Cortex of kidney (tissue), 1 donor: ENCODE measurements at places on chromosomes 16 and 17.

- DNase-seq, result no peak
These were observed 286.6 kb downstream of the SOX9 start for GRCh38 chr17:72407336-72407909.

DNA sequence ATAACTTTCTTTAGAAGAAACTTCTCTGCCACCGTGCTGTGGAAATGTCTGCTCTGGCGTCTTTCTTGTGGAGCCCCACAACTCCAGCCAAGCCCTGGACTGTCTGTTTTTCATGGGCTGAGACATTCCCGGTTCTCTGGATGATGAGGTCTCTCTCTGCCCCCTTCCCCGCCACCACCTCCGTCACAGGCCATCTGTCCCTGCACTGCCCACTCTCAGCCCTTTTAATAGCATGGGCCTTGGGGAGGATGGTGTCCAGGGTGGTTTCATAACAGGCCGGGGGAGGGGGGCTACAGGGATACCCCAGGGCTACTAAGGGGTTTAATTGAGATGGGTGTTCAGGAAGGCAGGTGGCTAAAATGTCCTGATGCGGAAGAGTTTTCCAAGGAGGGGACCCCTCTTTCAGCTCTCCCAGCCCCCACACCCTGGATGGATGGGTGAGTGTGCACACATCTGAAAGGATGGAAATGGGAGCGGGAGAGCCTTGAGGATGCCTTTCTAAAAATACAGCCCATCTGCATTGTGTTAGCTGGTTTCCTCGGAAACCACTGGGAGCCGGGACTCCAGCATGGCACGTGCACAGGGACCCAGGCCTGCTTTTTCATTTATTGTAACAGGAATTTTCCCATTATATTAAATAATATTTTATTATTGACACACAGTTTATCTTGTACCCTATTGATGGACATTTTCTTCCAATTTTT is 14.6 kb upstream of the NDRG4 start:
- DNase-seq, result no peak

DNA sequence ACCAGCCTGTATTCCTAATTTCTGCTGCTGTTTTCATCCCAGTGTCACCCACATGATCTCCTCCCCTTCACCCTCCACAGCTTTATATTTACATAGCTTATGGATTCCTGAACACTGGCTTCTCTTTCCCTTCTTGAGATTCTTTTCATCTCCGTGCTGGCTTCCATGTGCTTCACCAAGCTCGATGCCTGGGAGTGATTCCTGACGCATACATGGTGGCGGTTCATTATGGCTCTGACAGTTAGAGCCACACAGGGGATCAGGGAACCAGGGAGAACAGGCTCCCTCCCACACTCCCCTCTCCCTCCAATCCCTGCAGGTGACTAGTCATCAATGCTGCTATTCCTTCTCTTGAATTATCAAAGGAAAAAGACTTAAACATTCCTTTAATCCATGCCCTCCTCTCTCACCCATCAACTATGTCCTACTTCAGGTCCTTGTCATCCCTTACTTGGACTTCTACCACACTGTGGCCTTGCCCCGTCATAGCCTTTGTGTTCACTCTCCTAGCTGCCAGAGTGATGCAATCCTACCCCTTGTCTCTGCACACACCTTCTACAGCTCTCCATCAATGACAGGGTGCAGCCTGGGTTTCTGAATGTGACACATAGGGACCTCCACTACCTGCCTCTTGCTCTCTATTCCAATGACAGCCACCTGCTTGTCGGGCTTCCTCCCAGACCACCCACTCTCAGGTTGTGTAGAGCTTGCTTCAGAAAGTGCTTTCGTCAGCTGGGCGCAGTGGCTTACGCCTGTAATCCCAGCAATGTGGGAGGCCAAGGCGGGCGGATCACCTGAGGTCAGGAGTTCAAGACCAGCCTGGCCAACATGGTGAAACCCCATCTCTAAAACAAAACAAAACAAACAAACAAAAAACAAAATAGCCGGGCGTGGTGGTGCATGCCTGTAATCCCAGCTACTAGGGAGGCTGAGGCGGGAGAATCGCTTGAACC is 43.6 kb downstream of the MYH13 start:
- no peak for DNase-seq

GRCh38 chr17:73203788-73204479 is 11.1 kb downstream of the COG1 start:
- DNase-seq, result no peak

- no peak for DNase-seq
These were observed 96.3 kb upstream of the ZNF750 start for GRCh38 chr17:82935966-82936767.

GRCh38 chr17:80118601-80119270 is 17.4 kb downstream of the GAA start:
- no peak for DNase-seq
